ENCODE measurements at places on chromosomes 3 and 15.

DNA sequence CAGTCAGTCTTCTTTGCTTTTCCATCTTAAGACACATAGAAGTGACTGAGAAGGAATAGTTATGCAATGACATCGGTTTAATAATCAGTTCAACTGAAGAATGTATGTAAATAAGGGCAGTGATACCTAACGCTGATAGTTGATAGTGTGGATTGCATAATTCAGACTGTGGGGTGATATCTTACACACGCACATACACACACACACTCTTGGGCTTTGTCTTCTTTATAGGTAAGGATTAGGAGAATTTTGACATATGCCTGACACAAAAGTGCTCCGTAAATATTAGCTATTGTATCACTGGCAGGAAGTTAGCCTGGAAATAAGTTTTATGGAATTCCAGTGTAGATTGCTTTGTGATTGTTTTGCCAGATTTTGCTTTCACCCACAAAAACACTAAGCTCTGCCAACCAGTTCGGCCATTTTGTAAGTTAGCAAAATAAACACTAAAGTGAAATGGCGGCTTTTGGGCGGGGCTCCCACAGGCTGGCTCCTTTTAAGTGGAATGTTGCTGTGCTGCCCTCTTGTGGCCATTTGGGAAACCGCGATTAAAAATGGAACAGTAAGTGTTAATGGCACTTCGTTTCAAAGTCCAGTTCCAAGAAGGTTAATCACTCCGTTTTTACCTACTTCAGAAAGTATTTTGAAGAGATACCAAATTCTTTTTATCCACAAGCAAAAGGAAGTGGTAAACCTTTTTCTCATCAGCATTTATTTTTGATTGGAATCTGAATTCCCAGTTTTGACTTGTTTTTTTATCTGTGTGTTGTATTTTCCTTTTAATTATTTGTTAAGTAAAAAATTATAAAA is 17.7 kb downstream of the CHD2 start:
- DNase-seq = peak; percentile 97

GRCh38 chr3:13161771-13162535 is 88.7 kb upstream of the IQSEC1 start:
- no peak for DNase-seq

GRCh38 chr3:107975529-107976201 is 115.2 kb downstream of the CD47 start:
- DNase-seq = no peak

DNA sequence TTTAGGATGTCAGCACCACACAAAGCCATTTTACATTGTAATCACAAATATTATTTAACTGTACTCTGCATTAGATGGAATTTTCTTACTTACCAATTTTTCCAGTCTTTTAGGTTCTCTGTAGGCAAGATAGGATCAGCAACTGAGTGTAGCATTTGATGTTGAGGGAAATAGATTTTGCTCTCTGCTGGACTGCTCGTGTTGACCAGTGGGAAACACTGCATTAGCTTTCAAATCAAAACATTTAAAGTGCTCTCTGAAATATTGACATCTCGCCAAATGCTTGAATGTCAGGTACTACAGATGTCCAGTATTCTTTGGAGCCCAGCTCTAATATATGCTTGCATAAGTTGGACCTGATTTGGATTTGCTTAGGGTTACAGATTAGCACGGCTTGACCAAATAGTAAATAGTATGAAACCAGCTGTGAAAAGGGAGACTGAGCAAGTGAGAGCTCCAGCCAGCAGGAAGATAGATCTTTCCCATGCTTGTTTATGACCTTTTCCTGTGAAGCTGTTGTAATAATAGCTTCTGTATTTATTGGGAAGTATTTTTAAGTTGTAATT is 29.5 kb downstream of the P2RY14 start:
- no peak for DNase-seq

GRCh38 chr3:105997800-105998526 is 129.2 kb upstream of the CBLB start:
- no peak for DNase-seq

GRCh38 chr3:70488131-70488530 is 175.7 kb upstream of the MDFIC2 start:
- DNase-seq = no peak

GRCh38 chr3:9837701-9838582 is 5.9 kb downstream of the RPUSD3 start:
- no peak for DNase-seq

- DNase-seq = no peak
These were observed 116.1 kb downstream of the TFDP2 start for GRCh38 chr3:142033292-142033691.

DNA sequence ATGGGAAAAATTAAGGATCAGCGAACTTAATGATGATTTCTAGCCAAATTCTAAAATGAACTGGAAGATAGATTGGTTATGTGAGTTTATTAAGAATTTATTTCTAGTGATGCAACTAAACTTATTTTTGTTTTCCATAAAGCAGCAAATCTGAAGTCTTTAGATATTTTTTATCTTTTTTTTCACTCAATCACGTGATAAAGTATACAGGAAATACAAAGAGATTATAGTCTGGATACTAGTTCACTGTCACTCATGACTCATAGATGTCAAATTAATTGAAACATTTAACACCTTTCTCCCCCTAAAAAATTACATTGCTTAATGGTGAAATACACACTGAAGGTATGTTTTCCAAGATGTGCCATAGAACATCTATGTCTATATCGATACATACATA is 416.9 kb downstream of the TUSC7 start:
- DNase-seq = no peak

DNA sequence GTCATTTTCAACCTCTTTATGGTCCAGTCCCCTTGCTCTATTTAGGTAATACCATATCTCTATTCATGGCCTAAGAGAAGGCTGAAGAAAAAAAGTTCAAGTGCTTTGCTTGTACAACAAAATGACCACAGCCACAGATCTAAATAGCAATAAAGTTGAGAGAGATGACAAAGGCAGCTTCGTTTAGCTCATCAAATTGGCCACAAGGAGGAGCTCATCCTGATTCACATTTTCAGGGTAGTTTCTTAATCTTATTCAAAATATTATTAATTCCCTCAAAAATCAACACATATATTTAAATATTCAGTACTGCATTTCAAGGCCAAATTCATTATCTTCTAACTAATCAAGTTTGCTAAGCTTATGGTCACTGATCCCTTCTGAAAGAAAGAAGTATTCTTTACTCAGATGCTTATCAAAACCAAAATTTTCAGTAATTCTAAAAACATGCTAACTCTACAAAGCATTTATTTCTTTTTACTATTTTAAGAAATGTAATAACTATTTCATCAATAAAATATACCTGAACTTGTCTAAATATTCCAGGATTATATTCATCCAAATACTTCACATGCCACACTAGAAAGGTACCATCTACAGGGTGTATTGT is 85.5 kb downstream of the DMXL2 start:
- peak; percentile 7 for DNase-seq

DNA sequence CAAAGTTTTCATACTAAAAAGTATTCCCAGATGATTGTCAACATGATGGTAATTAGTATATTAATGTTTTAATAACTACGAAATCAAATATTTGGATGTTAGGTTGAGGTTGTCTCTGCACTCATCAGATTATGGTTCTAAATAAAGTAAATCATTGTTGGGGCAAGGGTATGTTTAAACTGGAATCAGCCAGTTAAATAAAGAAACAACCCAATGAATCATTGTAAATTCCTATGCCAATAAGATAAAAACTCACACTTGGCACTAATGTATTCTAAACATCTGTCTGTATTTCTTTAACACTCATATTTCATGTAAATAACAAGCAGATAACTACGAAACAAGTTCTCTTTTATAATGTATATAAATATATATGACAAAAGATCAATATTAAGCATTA is 92.7 kb downstream of the PEAK1 start:
- no peak for DNase-seq

- DNase-seq = peak; percentile 71
These were observed at the start of gene TNFSF10 for GRCh38 chr3:172522871-172523818. Gene TNFSF10, minus strand, starts transcription at chr3:172523430. Its CDS starts 46 bp downstream, at chr3:172523384.

- DNase-seq = no peak
These were observed 135.4 kb downstream of the RAB11A start for GRCh38 chr15:66004618-66005262.

DNA sequence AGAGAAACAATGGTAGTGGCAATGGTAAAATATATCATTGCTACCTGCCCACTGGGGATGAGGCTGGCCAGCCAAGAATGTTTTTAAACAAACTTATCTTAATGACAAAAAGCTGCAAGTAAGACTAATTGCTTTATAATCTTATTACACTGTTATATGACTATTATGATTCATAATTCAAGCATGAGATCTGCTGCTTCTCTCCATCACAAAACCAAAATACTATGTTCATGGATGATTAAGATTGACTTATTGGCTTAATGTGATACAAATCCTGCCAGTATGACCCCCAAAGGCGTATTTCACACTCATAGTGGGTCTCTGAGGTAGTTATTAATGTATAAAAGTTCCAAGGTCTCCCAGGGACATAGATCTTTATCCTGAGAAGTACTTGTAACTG is 52.6 kb downstream of the FBN1 start:
- no peak for DNase-seq

DNA sequence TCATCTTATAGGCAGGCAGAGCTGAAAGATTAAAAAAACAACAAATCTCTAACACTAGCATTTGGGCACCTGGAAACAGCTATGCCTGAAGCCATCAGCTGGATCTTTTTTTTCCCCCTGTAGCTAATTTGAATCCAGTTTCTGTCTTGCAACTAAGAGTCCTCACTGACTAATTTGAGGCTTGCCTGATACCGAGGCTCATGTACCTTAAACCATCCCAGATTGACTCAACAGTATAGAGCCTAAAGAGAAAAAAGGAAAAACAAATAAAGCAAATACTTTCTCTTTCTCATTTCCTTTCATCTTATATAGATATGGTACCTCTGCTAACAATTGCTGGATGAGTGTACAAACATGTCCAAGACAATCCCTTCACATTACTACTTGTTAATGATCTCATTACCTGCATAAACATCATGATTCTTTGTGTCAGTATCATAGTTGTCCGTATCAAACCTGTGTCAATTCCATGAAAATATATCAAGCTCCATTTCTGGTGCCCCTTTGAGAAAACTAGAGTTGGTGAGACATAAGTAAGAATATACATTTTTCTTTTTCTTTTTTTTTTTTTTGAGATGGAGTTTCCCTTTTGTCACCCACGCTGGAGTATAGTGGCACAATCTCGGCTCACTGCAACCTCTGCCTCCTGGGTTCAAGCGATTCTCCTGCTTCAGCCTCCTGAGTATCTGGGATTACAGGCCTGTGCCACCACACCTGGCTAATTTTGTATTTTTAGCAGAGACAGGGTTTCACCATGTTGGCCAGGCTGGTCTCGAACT is 43.1 kb downstream of the BHLHE40 start:
- no peak for DNase-seq

DNA sequence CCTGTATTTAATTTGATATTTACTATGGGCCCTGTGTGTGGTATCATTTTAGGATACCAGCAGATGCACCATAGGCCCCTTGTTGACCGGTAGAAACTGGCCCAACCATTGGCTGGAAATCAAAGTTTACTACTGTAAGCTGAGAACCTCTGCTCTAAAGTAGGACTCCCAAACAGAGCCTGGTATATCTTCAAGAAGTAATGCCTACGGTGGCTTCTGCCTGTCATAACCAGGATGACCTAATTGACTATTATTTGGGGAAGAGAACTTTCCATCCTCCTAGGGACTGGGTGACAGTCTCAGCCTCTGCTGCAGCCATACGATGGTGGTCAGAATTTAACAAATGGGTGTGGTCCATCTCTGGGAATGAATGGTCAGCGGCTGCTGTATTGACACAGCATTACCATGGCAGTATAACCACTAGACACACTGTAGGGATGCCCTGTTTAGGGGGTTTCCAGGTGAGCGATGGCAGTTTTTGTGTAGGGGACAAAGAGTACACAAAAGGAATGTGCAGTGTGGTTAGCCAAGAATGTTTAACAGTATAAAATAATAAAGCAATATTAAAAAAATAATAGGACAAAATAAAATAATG is 37.3 kb downstream of the RARB start:
- DNase-seq = no peak

- DNase-seq = peak; percentile 64
These were observed 55.1 kb downstream of the PDE8A start for GRCh38 chr15:85036716-85037115.

GRCh38 chr3:125431391-125431790 is 56.3 kb upstream of the ZNF148 start:
- no peak for DNase-seq

GRCh38 chr15:78810003-78810361 is 1.3 kb downstream of the ADAMTS7 start:
- DNase-seq = no peak

- DNase-seq = no peak
These were observed 37.9 kb downstream of the CMTM8 start for GRCh38 chr3:32276279-32276841.

GRCh38 chr3:15325228-15325627 is 7.2 kb downstream of the SH3BP5 start:
- DNase-seq = no peak

DNA sequence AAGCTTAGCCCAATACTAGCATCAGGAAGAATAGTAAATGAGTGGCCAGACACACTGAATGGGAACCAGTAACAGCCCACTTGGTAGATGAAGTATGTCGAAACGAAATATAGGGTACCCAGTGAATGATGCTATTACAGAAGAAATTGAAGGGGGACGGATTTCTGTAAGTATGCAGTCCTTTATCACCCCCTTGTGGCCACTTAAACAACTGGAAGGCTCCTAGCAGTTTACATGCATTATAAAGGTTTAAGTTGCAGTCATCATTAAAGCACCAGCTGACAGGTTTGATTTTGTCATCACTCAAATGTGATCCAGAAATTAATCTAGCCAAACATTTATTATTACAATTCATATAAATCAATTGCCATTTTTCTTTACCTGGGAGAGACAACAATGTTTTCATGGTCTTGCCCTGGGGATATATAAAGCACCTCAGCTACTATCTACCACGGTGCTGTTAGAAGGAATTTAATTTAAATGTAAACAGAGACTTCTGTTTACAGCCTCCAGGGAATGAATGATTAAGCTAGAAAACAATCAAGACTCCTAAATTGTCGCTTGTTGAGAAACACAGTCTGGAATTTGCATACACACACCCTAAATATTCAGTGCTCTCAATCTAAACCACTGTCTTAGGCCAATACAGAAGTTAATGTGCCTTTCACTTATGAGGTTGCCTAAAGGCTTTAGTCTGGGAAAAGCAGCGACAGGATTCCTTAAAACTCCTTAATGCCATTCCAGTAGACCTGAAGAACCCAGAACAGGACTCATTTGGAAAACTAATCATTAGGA is 7.8 kb downstream of the EIF1B start:
- DNase-seq = peak; percentile 82

GRCh38 chr3:33001889-33002288 is 50.4 kb downstream of the CCR4 start:
- DNase-seq = no peak

GRCh38 chr3:101423984-101424888 is 88.8 kb downstream of the SENP7 start:
- DNase-seq = no peak

Measured in pons (tissue), 1 donor.